ENCODE measurements at places on chromosomes 4 and X.
A peak's percentile ranks its signal among the peaks of the same experiment; 100 is the strongest.

- no peak for DNase-seq
Observed at GRCh38 chrX:33324099-33324498, 112.8 kb upstream of the DMD start.

- DNase-seq, result peak; percentile 56
Observed at GRCh38 chr4:169229571-169230028, 41.2 kb downstream of the SH3RF1 start.

- no peak for DNase-seq
Observed at GRCh38 chr4:141669501-141669900, 33.1 kb downstream of the IL15 start.

GRCh38 chrX:150036181-150036580, 97.9 kb upstream of the EOLA2 start:
- peak; percentile 23 for DNase-seq

GRCh38 chr4:110586131-110586850, 36.6 kb downstream of the PITX2 start:
- DNase-seq, result peak; percentile 86

DNA sequence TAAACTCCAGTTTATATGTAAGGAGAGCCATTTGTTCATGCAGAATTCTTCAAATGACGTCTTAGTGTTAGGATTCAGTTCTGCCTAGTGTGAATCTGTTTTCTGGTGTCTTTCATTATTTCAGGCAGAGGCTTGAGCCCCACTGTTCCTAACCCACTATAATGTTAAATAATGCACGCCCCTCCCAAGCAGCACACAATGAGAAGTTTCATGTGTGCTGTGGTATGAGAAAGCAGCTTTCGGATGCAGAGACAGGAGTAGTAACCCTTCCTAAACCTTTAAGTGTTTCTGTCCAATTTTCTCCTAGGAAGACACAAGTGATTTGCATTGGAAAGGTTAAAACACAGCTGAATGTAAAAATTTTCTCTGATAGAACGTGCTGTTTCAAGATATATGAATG, 54.5 kb downstream of the TRIM2 start:
- peak; percentile 60 for DNase-seq

- no peak for DNase-seq
Observed at GRCh38 chr4:59647500-59647899, 1552.6 kb upstream of the ADGRL3 start.

DNA sequence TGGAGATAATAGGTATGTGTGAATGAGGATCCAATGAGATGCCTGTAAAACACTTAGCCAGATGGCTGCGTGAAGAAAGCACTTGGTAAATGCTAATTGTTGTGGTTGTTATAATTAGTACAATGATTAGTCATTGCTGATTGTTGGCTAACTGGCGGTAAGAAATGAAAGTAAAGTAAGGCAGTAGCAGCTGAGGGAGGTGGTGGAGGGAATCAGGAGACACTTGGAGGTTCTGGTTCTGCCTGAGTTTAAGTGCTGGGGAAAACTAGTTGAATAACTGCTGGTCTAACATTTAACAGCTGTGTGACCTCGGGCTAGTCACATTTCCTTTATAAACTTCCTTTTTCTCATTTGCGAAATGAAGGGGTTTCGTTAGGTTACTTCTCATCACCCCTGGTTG, 30.9 kb downstream of the CD38 start:
- DNase-seq, result no peak

DNA sequence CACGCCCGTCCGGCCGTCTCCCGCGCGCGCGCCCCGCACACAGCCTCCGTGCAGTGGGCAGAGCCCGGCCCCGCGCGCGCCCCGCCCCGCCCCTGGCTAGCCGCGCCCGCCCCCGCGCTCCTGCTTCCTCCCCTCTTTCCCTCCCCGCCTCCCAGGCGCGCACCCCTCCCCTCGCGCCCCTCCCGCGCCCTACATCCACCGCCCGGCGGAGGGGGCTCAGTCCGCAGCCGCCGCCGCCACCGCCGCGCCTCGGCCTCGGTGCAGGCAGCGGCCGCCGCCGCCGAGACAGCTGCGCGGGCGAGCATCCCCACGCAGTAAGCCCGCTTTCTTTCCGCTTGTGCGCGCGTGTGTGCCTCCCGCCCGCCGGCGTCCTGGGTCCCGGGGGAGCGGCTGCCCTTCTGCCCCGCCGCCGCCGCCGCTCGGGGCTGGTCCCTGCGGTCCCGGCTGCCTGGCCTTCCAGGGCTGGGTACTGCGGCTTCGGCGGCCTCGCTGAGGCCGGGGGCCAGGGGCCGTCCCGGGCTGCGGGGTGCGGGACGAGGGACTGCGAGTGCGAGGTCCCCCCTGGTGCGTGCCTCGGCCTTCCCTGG, at the start of gene FHL1:
TSS of gene FHL1 (plus strand) at position 219 of the 587 bp plus-strand sequence.
- peak; percentile 52 for DNase-seq

DNA sequence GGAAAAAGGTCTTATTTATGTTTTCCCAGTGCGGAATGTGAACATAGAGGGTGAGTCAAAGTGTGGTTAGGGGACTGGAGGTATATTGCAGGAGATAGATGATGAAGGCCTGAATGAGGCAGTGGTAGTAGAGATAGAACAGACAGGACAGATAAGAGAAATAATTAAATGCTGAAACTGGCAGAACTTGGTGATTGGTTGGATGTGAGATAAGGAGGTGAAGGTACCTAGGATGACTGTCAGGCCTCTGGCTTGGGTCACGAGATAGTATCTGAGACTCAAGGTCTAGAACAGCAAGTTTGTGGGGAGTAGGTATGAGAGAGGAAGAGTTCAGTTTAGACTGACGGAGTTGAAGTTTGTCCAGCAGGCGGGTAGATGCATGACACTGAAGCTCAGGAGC, 3.5 kb downstream of the MND1 start:
- DNase-seq, result no peak

GRCh38 chr4:114734594-114734993, 136.0 kb downstream of the UGT8 start:
- no peak for DNase-seq

- no peak for DNase-seq
Observed at GRCh38 chr4:61770456-61770855, 570.3 kb downstream of the ADGRL3 start.

- no peak for DNase-seq
Observed at GRCh38 chr4:112167794-112168193, 22.5 kb downstream of the FAM241A start.

DNA sequence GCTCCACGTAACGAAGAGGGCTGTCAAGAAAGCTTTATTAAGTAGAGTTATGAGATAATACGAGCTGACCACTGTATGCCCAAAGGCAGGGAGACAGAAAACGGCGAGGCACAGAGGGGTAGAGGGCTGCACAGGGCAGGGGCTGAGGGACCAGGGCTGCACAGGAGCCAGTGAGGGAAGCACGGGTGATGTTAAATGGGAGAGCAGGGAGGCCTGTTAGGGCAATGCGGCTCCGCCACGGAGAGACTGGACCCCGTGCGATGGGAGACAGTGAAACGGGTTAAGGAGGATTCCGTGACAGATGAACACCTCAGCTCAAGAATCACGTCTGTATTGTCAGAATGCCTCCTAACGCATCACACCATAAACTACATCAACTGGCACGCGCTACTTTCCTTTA, 25.1 kb downstream of the FAT1 start:
- DNase-seq, result no peak

DNA sequence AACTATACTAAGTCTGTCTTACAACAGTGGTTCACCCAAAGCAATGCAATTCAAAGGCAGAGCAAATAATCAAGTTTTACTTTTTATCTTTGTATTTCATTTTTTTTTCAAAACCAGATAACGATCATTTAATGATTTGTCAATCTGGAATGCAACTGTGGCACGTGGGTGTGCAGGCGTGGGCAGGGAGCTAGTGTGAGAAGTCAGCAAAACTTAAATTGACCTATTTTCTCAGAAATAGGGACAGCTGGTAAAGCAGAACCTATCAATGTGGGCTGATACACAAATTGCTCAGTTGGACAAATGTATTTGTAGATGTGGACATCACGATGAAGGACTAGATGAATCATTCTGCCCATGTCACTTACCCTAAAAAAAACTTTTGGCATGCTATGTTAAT, 105.6 kb downstream of the CBLL2 start:
- no peak for DNase-seq

DNA sequence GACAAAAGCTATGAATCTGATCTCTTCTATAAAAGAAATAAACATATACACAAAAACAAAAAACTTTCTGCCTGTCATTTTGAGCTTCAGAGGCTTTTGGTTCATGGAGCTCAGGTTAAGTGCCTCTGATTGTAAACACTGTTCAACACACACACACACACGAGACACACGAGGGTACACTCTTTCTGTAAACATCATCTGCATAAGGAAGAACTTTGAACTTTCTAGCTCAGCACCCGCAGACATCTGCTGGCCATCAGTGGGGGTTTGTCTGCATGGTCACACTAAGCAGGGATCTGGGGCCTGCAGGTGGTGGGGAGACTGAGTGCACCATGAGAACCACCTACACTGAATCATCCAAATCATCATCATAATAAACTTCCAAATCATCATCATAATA, 54.9 kb downstream of the STX18 start:
- DNase-seq, result no peak

GRCh38 chrX:53294024-53294648, 12.8 kb upstream of the IQSEC2 start:
- peak; percentile 40 for DNase-seq

GRCh38 chrX:151488677-151489076, 74.8 kb upstream of the PASD1 start:
- peak; percentile 27 for DNase-seq

DNA sequence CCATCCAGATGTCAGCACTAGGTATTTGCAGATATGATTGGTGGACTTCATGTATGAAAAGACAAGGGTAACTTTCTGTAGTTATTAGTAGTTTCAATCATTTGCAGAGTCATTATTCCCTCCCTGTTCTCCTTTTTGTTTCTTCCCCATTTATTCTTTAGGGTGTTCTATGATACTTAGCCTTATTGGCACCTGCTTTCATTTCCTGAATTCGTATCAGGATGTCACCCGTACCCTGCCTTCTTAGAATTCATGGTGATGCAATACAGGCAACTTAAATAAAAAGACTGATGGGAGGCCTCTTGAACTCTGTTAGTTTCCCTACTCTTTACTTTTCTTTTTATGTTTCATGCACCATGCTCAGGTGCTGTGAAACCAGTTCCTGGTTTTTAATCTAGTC, 24.2 kb downstream of the MAGED1 start:
- no peak for DNase-seq

GRCh38 chrX:150408561-150408960, 45.4 kb downstream of the MAMLD1 start:
- no peak for DNase-seq

- no peak for DNase-seq
Observed at GRCh38 chr4:5198656-5199541, 147.6 kb downstream of the STK32B start.

DNA sequence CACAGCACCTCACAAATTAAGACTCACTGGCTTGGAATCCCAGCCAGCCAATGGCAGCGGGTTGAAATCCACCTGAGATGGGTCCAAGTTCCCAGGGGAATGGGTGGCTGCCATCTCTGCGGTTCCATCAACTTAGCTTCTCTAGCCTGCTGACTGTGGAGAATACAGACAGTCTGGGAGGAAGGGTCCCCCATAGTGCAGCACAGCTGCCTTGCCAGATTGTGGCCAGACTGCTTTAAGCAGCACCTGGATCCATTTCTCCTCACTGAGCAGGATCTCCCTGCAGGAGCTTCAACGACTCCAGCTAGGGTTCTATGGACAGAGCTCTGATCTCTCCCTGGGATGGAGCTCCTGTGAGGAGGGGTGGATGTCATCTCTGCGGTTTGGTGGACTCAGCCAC, 51.8 kb downstream of the DCK start:
- no peak for DNase-seq

DNA sequence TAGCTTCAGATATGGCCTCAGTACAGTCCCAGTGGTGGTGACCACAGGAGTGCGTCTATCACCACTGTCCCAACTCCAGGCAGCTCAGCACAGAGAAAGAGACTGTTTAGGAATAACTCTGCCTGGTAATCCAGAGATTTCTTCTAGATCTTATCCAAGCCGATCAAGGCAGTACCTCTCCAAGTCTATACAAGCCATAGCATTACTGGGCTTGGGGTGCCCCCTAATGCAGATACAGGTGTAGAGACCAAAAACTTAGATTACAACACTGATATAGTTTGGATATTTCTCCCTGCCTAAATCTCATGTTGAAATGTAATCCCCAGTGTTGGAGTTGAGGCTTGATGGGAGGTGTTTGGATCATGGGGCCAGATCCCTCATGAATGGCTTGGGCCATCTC, 100.9 kb downstream of the PTCHD1 start:
- DNase-seq, result peak; percentile 5

- DNase-seq, result no peak
Observed at GRCh38 chr4:39025552-39026085, 6.6 kb downstream of the TMEM156 start.

GRCh38 chrX:119954374-119954773, 10.8 kb upstream of the NKAP start:
- no peak for DNase-seq

- no peak for DNase-seq
Observed at GRCh38 chrX:53075011-53075410, 7.2 kb upstream of the TSPYL2 start.

GRCh38 chrX:140040386-140040785, 75.1 kb upstream of the CXorf66 start:
- DNase-seq, result peak; percentile 52

DNA sequence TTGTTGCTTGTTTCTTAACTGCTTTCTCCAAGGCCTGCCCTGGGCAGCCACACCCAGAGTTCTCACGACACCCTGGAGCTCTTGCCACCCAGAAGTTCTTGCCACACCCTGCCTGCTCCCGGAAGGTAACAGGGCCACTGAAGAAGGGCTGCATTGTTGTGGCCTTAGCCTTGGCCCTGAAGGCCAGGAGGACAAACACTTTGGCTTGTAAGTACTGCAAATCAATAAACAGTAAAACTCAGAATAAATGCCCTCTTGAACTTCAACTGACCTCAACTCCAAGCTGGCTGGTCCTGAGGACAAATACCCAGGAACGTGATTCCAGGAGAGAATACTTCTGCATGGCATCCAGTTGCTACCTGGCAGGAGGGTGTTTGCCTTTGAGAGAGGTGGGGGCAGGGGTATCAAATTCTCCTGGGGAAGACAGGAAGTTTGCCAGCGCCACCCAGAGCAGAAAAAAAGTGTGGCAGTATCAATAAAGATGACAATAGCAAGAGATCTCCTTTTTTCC, 54.1 kb downstream of the TLR10 start:
- DNase-seq, result no peak

- DNase-seq, result no peak
Observed at GRCh38 chrX:133085785-133086184, 11.1 kb downstream of the USP26 start.

- DNase-seq, result no peak
Observed at GRCh38 chr4:6992728-6993677, 50.2 kb upstream of the TADA2B start.

DNA sequence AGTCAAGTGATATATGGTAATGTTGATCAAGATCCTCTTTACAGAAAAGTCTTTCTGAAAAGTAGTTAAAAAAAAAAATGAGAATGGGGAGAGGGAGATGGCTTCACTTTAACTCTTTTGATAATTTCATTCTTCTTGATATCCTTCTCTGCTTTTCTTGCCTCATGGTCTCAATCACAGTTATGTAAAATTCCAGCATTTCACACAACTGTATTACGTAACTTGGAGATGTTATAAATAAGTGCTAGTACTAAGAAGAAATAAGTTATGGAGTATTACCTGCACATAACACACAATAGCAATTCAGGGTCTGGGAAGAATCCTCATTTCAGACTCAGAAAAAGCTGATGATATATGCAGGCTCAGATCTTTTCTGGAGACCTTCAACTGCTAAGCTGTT, 22.0 kb downstream of the RUFY3 start:
- DNase-seq, result no peak
